CD4-positive, alpha-beta T cell treated with Interleukin-6 at 100 ng/mL for 8 hours (primary cell): ENCODE measurements at places on chromosomes 6 and 20.
A peak's percentile ranks its signal among the peaks of the same experiment; 100 is the strongest.

GRCh38 chr6:39945626-39946025, 11.4 kb upstream of the MOCS1 start:
- DNase-seq = no peak

DNA sequence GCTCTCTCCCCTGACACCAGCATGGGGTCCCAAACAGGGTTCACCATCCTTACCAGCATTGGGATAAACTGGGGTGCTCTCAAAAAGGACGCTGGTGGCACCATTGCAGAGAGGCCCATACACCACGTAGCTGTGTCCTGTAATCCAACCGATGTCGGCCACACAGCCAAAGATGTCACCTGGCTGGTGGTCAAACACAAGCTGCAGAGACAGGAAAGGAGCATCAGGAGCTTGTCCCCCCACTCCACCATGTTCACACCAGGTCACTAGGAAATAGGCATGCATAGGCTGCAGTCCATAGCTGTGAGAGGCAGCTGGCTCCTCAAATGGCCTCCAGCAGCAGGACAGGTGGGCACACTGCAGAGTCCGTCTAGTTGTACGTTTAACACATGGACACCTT, 28.8 kb upstream of the APMAP start:
- no peak for DNase-seq

GRCh38 chr20:63626424-63627128, at the start of gene GMEB2:
GMEB2 (minus strand) TSS chr20:63627101; CDS start chr20:63619397, 7,704 bp downstream.
- peak; percentile 83 for DNase-seq

- DNase-seq = no peak
These were observed 26.7 kb downstream of the PKIG start for GRCh38 chr20:44609006-44609515.

- no peak for DNase-seq
These were observed 120.1 kb downstream of the SYCP2 start for GRCh38 chr20:59813126-59813947.

- DNase-seq = no peak
These were observed 48.0 kb downstream of the SYTL3 start for GRCh38 chr6:158697811-158698210.

GRCh38 chr6:94045099-94045829, 625.9 kb upstream of the EPHA7 start:
- no peak for DNase-seq

GRCh38 chr6:31749301-31750036, 9.7 kb downstream of the MSH5 start:
- DNase-seq = no peak

- no peak for DNase-seq
These were observed 7.0 kb downstream of the TMEM200A start for GRCh38 chr6:130372786-130373185.

GRCh38 chr6:11283629-11284028, 51.2 kb upstream of the NEDD9 start:
- no peak for DNase-seq

DNA sequence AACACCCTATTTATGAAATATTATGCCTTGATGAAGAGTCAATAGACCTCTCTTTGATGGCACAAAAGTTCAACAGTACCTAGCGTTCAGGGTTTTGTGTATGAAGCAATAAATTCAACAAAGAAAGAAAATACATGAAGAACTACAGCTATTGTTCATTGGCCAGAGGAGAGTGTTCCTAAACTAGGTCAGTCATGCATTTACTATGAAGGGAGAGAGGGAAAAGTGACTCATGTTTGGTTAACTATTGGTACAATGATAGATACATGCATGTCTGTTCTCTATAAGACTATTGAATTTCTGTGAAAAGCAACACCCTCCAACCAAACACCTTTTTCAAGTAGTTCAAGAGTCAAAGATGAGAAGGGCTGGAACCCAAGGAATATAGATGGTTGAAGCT, 50.7 kb downstream of the CLIC5 start:
- DNase-seq = no peak

GRCh38 chr20:57040924-57041323, 225.5 kb downstream of the BMP7 start:
- no peak for DNase-seq

DNA sequence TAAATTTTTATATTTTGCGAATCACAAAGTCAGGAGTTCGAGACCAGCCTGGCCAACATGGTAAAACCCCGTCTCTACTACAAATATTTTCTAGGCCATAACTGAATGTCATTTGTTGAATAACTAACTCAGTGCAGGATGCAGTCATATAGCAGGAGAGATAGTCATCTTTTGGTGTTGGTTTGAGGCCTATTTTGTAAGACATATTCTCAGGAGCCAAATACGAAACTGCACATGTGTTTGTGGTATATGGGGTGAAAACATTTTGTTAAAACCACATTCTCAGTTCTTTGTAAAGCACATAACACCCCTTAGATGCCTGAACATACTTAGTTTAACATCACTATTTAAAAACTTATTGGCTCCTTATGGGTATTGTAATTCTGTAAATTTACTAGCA, 4.7 kb upstream of the ENPP5 start:
- DNase-seq = peak; percentile 14

DNA sequence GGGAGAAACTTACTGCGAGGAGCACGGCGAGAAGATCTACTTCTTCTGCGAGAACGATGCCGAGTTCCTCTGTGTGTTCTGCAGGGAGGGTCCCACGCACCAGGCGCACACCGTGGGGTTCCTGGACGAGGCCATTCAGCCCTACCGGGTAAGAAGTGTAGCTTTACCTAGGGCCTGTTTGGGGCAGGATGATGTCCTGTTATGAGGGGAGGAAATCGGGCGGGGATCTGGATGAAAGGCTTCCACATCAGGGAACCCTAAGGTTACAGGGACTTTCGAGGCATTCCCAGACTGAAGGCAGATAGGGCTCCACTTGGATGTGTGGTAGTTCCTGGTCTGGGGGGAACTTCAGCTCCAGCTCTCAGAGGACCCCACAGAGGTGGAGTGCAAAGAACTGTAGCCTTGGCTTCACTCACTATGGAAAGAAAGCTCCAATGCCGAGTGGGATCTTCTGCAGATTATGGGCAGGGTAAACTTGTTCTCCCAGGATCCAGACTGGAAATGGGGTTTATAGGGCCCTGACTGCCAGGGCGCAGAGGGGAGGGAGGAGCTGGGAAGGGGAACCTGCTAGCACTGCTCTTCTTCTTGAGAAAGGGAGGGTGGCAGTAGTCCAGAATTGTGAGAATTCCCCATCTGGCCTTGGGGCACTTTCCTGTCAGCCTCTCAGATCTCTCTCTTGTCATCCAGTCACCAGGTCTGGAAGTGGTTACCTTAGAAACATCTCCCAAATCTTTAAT, 740 bp downstream of the TRIM15 start:
- DNase-seq = no peak

DNA sequence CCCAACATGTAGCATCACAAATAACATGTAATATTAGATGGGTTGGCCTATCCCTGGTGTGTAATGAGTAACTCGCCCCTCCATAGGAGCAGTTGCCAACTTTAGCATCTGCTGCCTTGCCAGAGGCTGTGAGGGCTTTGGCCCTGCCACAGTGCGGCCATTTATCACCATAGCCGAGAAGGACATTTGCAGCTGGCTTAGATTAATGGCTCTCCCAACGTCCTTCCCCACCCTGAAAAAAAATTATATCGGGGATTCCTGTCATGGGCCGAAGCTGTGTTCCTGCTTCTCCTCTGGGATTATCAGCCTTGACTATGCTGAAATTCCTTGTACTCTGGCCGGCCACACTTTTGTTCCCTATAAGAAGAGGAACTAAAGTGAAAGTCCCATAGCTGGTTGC, 7.6 kb upstream of the ADIG start:
- DNase-seq = no peak

GRCh38 chr6:80133020-80133419, 26.5 kb downstream of the BCKDHB start:
- DNase-seq = peak; percentile 5

- no peak for DNase-seq
These were observed 90.3 kb downstream of the FYN start for GRCh38 chr6:111782887-111783466.

- no peak for DNase-seq
These were observed 236.7 kb downstream of the CDC5L start for GRCh38 chr6:44624226-44624625.

- DNase-seq = peak; percentile 9
These were observed 514 bp downstream of the DEFB129 start for GRCh38 chr20:227439-228105.

DNA sequence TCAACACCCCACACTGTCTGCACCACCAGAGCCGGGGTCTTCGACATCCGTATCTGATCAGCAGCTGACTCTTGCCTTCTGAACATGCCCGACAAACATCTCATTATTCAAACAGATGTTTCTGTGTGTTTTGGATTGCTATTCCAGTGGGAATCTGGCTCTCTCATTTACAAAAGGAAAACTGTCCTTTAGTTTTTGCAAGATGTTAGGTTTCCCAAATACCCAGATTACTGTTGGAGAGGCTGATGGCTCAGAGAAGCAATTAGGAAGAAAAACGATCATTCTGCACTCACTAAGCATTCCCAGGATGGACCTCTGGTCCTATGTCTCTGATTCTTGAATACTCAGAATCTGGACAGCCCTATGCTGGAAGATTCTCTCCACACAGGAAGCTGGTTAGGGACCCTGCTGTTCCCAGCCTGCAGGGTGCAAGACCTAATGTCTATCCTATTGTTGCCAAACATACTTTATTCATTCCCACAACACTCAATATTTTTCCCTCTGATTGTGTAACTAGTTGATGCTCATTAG, 532.9 kb downstream of the CDH26 start:
- no peak for DNase-seq

- DNase-seq = no peak
These were observed 1288.6 kb upstream of the GJE1 start for GRCh38 chr6:140844167-140844566.

DNA sequence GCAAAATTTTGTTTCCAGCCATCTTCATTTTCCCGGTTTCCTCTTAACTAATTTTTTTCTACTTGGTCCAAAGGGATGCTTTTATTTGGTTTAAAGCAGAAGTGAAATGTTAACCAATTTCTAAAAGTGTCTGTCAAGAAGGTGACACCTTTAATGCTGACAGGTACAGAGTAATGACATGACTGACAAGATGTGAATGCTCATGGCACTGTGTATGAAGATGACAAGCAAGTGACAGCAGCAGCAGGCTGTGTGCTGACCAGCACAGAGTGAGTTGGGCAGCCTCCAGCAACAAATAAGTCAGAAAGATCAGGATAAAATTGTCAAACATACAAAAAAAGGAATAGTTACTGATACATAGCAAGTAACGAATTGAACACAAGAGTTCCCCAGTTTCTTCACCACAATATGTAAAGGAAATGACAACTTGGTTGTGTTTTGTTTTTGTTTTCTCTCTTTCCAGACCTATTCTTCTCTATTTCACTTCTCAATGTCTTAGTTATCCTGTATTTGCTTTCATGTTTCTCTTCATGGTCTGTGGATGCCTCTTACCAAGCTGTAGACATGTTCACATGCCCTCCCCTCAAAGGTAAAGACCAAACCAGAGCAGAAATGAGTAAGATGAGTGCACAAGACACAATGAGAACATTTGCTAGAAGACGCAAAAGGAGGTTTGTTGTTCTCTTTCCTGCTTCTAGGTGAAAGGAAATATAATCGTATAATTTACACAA, 174.9 kb downstream of the FRK start:
- DNase-seq = no peak

DNA sequence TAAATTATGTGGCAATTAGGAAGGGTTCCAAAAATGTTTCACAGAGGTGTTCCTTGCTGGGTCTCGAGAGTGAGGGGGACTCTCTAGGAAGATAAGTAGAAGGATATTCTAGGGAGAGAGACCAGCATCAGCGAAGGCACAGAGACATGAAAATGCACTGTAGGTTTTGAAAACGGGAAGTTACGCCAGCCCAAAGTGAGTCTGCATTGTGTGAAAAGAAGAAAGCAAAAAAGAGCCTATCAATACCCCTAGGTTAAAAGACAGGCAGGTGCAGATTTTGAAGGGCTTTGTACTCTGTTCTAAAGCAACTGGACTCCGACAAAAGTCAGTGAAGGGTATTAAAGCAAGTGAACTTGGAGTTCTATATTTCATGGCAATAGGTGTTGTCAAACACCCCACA, 25.7 kb upstream of the MRAP2 start:
- no peak for DNase-seq

- DNase-seq = no peak
These were observed 85.1 kb downstream of the NCOA3 start for GRCh38 chr20:47586649-47587294.

DNA sequence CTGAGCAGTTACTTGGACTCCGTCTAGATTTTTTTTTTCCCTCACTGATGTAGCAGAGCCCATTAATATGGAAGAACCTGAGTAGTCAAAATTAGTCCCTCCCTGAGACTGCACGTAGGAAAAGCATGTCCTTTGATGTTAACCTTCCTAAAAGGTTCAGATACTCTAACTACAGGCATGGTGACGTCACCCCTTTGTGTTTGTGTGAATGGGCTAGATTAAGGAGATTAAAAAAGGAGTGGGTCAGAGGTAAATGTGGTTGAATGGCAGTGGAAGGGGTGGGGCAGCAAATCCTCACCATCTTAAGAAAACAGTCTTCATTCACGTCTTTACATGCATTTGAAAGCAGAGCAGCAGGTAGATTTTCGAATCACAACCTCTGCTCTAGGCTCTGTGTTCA, 521.1 kb downstream of the TFAP2B start:
- no peak for DNase-seq
